ENCODE measurements at places on chromosomes 2 and 18.

GRCh38 chr2:74174909-74175308 is 3.8 kb downstream of the MOB1A start:
- DNase-seq, result no peak

DNA sequence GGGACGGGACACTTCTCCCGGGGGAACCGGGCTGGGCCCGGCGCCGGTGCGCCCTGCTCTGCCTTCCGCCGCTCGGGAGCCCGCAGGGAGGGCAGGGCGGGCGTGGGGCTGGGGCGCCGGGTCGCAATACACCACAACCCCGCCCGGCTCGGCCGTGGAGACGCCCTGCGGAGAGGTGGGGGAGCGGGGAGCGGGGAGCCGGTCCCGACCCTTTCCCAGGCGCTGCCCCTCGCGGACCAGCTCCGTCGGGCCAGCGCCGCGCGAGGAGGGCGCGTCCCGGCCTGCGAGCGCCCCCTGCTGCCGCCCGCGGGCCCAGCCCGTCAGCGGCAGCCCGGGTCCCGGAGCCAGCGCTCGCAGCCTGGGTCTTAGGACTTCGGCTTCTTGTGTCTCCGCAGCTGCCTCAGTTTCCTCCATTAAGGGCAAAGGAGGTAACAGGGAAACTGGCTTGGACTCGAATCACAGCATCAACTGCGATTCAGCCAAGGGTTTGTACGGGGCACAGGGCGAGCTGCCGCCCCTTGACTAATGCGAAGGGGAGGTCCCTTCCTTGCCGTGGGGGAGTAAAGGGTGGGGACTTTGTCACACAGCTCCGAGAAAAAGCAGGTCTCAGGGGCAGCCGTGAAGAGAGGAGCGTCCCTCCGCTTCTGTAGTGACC is 635 bp upstream of the ADRA2B start:
- DNase-seq, result no peak

- no peak for DNase-seq
These were observed 3.7 kb downstream of the TMSB10 start for GRCh38 chr2:84908948-84909713.

- no peak for DNase-seq
These were observed 92.5 kb downstream of the KCTD18 start for GRCh38 chr2:200417366-200417765.

DNA sequence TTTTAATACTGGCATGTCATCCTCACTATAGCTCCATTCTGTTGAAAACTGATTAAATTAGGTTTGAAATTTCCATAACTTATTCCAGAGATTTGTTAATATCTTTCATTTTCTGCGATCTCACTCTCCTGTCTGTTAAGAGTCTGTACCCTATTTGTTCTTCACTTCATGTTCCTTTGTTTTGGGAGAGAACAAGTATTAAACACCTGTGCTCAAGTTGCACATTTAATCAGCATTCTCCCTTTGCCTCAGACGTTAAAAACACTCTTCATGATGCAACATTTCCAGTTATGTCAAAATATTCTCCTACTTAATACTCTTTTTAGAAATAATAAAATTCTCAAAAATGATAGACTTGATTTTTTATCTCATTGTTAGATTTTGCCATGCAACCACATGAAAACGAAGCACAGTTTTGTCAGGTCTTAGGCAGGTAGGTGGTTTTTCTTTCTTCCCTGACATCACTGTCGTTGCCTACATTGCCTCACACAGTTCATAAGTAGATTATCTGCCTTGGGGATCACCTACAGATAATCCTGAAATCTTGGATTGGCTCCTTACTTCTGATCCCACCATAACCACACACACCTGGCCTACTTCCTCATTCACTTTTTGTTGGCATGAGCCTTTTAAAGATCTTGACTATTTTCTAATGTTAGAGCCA is 109.9 kb downstream of the GAREM1 start:
- DNase-seq, result no peak

DNA sequence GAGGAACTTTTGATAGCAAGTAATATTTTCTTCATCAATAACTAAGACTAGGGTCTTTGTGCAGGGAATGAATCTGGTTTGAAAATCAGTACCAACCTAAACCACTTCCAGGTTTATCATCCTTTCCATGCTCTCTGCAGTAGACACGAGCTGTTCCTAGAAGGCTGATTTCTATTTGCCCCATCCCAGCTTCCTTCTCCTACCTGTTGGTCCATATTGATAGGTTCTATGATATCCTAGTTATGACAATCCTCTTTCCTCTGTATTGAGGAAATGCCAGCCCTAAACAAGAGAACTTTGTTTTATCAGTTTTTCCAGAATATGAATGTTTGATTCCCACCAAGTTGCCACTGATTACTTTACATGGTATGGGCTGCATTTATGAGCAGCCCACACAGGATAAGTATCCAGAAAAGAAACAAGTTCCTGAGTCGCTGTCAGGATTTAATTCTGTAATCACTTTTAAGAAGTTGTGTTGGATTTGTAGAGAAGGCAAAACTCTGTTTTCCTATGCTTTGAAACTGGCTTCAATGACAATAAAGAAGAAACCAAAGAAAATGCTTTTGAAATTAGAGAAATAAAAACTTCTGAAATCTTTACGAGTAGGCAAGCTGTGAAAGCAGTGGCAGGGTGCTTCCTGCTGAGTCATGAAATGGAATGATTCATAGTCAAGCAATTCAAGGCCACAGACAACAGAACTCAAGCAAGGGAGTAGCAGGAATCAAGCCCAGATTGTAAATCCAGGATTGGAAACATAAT is 37.3 kb upstream of the TANK start:
- peak; percentile 81 for DNase-seq

- DNase-seq, result no peak
These were observed 24.8 kb downstream of the SMCHD1 start for GRCh38 chr18:2680216-2680792.

DNA sequence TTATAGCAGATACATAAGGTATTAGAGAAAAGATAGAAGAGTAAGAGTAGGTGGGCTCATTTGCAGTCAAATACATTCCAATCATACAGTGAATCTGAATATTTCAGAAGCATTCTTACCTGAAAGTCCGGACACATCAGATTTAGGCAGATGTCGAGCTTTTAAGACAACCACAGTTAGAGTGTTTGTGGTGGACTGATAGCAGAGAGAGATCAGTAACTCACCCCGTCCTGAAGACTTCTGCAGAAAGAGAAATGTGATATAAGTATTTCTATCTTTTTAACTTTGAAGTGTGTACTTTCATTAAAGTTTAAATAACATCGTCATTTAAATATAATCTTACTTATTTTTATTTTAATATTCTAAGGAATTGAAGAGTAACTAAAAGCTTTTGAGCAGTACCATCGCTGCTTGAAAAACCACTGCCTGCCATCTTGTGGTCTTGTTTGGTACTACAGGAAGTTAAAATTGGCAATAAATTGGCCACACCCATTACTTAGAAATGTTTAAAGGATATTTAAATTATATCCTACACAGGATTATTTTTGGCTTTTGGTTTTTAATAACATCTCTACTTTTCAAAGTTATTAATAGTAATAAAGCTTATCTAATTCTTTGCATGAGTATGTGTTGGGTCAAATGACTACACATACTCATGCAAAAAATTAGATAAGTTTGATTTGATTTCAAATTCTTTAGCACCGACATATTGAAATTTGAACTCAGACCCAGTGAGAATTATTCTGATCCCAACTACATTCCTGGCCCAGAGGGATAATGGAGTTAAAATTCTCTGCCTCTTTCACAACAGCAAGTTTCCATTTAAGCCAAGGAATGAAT is 5.5 kb downstream of the SYT4 start:
- DNase-seq, result peak; percentile 19

DNA sequence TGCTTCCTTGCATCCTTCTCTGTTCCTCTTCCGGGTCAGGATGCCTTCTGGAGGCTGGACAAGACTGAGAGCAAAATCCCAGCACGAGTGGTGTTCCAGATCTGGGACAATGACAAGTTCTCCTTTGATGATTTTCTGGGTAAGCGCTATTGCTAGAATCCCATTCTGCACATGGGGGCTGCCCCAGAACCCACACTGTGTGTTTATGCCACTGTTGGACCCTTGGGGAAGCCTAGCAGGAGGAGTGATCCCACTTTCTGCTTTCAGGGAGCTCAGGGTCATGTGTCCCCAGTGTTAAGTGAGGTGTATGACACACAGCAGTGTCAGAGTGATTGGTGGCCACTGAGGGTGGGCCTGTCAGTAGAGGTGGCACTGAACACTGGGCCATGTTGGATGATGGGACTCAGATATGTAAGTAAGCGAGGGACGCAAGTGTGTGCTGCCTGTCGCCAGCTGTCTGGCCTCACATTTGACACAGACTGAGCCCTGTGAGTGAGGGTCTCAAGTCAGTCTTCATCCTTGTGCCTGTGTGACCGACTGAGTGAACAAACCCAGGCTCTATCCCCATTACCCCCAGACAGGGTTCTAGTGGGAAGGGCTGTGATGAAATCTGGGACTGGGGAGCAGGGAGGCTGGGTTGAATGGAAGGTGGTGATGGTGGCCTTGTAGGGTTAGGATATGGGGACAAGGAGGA is 220.9 kb downstream of the DYSF start:
- DNase-seq, result no peak

GRCh38 chr2:174797781-174798276 is 33.6 kb upstream of the CHRNA1 start:
- no peak for DNase-seq

DNA sequence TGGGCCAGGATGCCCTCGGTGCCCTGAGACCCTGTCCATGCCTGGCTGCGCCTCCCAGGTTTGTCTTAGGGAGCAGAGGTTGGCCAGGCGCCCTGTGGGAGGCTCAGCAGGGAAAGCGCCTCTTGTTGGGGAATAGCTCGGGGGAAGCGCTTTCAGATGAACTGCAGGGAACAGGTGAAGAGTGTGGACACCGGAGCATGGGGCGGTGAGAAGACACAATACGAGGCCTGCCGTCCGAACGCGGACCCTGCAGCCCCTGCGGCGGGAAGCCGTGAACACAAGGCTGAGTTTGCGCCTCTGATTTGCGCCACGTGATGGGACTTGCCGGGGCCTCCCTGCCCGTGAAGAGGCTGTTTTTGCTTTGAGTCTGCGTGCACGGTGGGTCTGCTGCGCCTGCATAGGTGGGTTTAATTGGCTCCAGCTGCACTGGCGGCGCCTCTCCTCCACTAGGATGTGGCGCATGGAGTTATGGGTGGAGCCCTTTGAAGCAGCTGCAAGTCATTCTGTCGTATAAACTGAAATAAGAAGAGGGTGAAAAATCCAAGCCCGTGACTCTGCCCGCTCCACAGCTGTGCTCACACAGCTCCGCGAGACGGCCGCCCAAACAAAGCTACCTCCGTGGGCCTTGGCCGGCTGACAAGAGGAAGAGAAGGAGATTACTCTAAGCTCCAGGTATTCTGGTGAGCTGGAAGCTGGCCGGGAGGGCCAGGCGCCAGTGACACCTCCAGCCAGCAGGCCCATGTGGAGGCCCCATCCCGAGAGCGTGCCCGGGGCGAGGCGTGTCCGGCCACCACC is 103.5 kb upstream of the CTDP1 start:
- no peak for DNase-seq

DNA sequence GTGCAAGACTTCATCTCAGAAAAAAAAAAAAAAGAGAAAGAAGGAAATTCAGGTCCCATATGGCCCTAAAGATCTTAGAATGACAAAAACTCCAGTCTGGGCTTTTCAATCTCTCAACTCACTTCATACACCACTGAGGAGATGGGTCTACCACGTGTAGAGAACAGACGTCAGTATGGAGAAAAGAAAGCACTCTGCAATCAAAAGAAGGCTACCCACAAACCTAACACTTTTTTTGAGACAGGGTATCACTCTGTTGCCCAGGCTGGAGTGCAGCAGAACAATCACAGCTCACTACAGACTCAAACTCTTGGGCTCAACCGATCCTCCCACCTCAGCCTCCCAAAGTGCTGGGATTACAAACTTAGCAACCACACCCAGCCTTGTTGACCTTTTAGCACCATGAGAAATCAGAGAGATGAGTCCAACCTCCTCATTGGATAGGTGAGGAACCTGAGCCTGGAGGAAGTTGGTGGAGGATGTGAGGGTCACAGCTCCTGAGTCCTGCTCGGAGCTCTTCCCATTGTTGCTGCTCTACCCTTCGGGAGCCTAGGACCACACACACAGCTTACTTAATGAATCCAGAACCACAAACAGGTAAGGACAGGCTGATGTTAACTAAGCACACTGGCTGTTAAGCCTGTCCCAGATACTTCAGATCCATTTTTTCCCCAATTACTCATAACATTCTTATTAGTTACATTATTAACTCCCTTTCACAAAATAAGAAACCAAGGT is 23.7 kb downstream of the TBC1D8 start:
- DNase-seq, result no peak

- peak; percentile 54 for DNase-seq
These were observed 248.6 kb downstream of the NR4A2 start for GRCh38 chr2:156083763-156084493.

DNA sequence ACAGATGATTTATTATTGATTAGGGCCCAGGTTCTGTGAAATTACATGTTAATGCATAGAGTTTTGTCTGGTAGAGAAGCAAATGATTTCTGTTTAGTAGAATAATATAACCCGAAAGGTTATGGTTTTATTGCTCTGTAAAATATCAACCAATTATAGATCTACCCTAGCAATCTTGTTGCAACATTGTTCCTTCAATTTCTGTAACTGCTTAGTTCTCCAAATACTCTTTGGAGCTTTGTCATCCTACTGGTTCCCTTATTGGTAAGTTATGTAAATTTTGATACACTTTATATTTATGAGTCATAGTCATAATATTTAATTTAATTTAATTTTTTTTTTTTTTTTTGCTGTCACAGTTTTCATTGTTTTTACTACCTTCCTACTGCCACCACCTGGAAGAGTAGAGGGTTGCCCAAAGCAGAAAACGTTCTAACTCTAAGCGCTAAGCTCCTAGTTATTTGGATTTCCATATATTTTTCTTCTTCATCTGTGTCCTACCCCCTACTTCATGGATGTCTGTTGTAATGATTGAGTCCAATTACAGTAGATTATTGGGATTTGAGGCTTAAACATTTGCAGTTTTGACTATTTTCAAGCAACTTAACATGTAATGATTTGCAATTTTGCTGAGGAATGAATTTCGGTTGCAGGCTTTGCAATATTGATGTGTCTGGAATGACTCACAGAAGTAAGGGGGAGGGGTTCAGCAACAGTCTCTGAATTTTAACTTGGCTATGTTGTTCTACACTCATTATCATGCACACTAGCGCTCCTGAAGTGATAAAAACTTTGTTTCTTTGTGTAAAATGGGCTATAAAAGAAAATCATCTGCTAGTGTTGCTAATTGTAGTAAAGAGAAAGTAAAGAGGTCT is 51.1 kb downstream of the NABP1 start:
- no peak for DNase-seq

- no peak for DNase-seq
These were observed 70.7 kb downstream of the PMS1 start for GRCh38 chr2:189854940-189855339.
